ENCODE measurements at places on chromosomes 4 and X.

- no peak for DNase-seq
Observed at GRCh38 chrX:148381603-148382002, 118.8 kb upstream of the AFF2 start.

GRCh38 chr4:106270736-106271135 is 45.3 kb downstream of the TBCK start:
- DNase-seq = no peak

DNA sequence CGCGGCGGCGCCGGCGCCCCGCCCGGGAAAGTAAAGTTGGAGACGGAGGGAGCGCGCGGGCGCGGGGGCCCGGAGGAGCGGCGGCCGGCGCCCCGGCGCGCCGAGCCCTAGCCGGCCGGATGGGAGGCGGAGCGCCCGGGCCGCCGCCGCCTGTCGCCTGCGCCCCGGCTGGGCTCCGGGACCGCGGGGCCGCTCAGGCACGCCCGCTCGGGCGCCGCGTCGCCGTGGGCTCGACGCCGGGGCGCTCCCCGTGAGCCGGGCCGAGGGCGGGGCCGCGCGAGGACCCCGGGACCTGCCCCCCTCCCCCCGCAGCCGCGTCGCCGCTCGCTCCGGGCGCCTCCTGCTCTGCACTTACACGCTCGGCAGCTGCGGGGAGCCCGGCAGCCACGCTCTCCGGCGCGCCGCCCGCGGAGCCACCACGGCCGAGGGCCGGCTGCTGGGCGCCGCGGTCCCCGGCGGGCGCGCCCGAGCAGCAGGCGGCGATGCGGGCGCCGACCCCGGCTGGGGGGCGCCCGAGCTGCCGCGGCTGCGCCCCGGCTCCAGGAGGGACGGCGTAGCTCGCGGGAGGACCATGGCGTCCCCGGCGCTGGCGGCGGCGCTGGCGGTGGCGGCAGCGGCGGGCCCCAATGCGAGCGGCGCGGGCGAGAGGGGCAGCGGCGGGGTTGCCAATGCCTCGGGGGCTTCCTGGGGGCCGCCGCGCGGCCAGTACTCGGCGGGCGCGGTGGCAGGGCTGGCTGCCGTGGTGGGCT is at the start of gene ADRA2C:
Gene ADRA2C, plus strand, starts transcription at position 350 of the 749 bp plus-strand sequence. Its CDS starts 222 bp downstream, at position 572.
- no peak for DNase-seq

DNA sequence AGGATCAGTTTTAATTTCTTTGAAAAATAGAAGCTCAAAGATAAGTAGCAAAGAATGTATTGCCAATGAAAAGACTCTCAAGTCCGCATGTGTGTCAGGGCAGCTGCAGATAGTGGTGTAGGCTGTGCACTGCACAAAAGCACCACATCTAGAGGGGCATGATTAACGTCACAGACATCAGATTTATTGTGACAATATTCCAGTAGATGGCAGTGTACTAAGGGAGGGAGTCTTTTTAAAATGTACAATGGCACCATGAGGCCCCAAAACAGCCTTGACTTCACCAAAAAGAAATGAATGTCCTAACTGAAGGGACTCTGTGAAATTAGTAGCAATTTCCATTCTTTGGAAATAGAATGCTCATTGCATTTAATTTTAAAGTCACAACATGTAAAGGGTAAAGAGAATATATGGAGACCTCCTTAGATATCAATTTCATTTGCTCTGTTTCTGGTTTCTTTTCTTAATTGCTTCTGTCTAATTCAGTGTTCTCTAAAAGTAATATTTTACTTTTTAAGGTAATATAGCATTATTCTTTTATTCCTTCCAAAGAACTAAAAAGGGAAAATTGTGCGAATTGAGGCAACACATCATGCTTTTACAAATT is 98.4 kb downstream of the ZNF827 start:
- peak; percentile 21 for DNase-seq

- no peak for DNase-seq
Observed at GRCh38 chrX:123093792-123094191, 90.3 kb upstream of the GRIA3 start.

GRCh38 chr4:38957261-38957815 is 74.9 kb downstream of the TMEM156 start:
- no peak for DNase-seq

DNA sequence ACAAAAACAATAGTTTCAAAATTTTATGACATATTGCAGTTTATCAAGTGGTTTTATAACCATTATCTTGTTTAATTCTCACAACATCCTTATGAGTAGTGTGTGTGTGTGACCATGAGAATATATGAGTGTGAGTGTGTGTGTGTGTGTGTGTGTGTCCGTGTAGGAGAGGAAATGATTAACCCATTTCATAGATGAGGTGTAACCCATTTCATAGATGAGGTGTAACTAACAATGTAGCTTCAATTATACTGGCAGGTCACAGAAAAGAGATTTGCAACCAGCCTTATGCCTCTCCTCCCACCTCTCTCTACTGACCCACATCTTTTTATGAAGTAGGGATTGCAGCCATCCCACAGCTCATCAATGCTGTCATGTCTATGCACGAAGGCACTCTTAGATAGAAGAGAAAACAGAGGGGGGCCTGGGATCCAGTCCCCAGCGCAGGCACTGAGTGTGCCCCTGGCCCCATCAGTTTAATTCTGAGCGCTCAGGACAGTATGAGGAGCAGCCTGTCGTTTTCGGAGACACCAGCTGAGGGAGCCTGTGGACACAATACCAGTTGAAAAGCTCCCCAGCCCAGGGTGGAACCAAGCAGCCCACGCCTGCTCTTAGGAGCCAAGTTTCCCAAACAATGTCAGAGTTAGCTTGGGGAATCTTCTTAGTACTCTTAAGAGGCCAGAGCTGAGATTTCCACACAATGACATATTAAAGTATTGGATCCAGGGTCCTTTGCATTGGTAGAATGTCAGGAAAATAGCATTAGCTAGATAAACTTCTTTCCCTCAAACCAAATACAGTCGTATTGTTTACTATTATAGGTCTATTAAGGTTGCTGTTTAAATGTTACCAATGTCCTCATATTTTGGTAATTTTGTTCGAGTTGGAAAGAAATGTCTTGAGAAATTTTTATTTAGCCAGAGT is 88.6 kb downstream of the PALLD start:
- peak; percentile 50 for DNase-seq

GRCh38 chr4:6206771-6207290 is 6.5 kb upstream of the JAKMIP1 start:
- DNase-seq = no peak

- DNase-seq = no peak
Observed at GRCh38 chrX:79412166-79412565, 45.0 kb upstream of the ITM2A start.

DNA sequence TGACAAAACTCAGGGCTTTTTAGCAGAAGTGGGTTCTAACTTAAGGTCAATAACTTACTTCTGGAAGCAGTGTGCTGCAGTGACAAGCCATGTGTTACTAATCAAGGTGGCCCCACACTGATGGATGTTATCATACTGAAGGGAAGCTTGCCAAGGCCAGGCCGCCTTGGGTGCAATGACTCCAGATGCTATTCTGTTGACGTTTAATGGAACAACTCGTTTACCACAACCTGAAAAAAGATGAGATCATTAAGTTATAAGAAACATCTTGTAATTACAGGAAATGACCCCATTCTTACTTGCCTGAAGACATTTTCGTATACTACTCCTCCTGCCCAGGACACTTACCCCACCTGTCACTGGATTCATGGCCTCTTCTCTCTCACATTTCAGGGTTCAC is 38.9 kb upstream of the TMPRSS11D start:
- DNase-seq = peak; percentile 39

DNA sequence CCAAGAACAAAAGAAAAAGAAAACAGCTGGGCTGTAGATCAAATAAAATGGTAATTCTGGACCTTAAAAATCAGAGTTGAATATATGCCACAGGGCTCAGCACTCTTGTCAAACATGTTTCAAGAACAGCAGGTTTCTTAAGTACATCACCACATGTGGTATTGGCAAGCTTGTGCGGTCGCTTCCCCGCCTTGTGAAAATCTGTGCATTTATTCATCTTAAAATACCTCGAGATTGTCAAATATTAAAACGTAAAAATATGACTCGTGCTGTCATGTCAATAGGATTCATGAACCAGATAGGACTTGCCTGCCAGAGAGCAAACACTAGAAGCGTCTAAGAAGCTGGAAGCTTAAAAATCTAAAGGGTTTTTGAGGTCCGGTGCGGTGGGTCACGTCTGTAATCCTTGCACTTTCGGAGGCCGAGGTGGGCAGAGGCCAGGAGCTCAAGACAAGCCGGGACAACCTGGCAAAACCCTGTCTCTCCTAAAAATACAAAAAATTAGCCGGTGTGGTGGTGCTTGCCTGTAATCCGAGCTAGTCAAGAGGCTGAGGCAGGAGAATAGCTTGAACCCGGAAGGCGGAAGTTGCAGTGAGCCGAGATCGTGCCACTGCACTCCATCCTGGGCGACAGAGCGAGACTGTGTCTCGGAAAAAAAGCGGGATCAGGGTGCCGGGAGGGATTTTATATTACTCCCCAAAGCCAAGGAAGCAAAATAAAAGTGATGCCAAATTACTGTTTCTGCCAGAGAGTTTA is 40.2 kb upstream of the TMEM154 start:
- no peak for DNase-seq

DNA sequence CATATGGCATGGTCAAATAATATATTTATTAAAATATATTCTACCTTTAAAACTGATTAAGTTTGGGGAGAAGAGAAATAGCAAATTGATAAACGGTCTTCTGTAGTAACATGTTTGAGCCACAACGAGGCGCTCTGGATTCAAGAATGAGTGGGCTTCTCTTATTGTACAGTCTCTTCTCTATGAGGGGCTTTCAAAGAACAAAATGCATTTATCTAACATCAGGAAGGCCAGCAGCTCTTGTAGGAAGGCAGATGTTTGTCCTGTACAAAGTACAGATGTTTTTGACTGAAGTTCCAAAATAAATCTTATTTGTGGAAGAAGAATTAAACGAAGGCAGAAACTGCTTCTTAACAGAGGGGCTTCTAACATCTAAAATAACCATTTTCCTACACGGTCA is 153.6 kb downstream of the RASL11B start:
- DNase-seq = no peak

DNA sequence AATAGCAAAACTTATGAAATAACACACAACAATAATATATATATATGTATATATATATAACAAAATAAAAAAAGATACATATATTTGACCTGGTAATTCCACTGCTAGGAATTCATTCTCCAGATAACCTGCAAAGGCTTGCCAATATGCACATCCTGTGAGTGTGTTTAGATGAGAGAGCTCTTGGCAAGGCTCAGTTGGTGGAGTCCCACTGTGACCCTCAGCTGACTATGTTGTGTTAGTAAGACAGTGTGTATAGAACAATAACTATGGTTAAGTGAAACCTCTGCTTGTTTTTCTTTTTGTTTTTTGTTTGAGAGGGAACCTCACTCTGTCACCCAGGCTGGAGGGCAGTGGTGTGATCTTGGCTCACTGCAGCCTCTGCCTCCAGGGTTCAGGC is 39.5 kb upstream of the RBMX start:
- DNase-seq = no peak

GRCh38 chr4:10023050-10023419 is 1.7 kb upstream of the SLC2A9 start:
- no peak for DNase-seq

GRCh38 chrX:43860646-43861370 is 21.4 kb downstream of the MAOB start:
- DNase-seq = no peak

- DNase-seq = no peak
Observed at GRCh38 chr4:101224358-101225218, 122.7 kb downstream of the PPP3CA start.

DNA sequence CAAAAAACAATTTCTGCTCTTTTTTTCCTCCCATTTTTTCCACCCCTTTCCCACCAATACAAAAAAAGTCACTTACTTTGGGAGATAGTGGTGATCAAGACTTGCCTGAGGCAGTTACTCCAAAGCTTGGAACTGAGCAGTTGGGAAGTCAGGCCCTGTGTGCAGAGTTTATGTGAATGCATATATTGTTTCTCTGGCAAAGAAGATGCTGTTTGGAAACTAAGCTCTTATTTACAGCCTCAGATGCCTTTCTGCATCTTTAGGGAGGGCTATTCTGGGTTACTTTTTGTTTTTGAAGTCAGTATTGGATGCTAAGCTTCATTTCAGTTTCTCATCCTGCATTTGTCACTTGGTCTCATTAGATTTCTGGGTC is 136.3 kb downstream of the ZNF330 start:
- no peak for DNase-seq

DNA sequence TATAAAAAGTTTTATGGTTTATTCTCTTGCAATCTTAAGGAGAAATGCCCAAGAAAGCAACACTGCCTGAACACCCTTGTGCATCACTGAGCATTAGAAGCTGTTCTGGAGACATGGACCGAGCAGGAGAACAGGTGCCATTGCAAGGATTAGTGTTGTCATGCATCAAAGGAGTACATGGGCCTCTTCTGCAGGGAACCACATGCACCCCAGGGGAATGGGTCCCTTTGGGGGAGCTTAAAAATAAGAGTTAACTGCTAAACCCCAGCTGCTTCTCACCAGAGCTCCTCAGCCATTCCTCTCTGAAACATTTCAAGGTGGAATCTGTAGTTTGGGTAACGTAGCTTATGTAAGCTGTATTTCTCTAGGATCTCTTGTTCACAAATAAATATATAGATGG is 353.0 kb upstream of the SLC7A11 start:
- DNase-seq = no peak

DNA sequence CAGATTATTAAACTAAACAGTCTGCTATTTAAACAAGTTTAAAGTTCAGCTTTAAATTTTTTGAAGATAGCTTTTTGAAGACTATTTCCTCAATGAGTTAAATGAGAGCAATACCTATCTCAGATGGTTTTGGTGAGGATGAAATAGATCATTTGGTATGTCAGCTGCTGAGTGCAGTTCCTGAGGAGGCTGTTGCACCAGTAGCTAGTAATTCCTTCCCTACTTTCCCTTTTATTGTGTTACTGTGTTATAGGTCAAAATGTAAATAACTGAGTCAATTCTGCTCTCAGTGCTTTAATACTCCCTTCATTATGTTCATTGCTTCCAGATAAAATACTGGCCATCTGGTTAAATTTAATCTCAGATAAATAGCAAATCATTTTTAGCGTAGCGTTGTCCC is 48.6 kb downstream of the BMPR1B start:
- no peak for DNase-seq
